ENCODE measurements at places on chromosomes 6 and 20.

- H3K36me3 ChIP-seq, result no peaks in the 10 kb centered on the region
- H3K4me1 ChIP-seq, result peaks cover 22% of the 10 kb centered on the region
- no peaks in the 10 kb centered on the region for H3K27me3 ChIP-seq
- H3K4me3 ChIP-seq, result no peak overlapping the region
Observed at GRCh38 chr6:149563203-149563927, 2.8 kb upstream of the GINM1 start.

- peak overlapping the region; percentile 81 for H3K4me3 ChIP-seq
- peak overlapping the region; percentile 56 for H3K27ac ChIP-seq
- H3K27me3 ChIP-seq, result no peaks in the 10 kb centered on the region
- DNase-seq, result no peak
- peaks cover 2% of the 10 kb centered on the region for H3K36me3 ChIP-seq
- H3K4me1 ChIP-seq, result peaks cover 83% of the 10 kb centered on the region
Observed at GRCh38 chr6:42394881-42395620, 56.7 kb downstream of the TRERF1 start.

- H3K4me1 ChIP-seq, result peaks cover 7% of the 10 kb centered on the region
- peaks cover 14% of the 10 kb centered on the region for H3K27me3 ChIP-seq
- H3K4me3 ChIP-seq, result no peak overlapping the region
- no peak for DNase-seq
- no peaks in the 10 kb centered on the region for H3K36me3 ChIP-seq
Observed at GRCh38 chr20:50014570-50015562, 32.1 kb downstream of the SNAI1 start.

GRCh38 chr6:93305088-93305487 lies 114.3 kb downstream of the EPHA7 start:
- DNase-seq, result no peak
- H3K4me3 ChIP-seq, result no peak overlapping the region
- H3K27ac ChIP-seq, result no peak overlapping the region
- H3K27me3 ChIP-seq, result no peaks in the 10 kb centered on the region
- no peaks in the 10 kb centered on the region for H3K36me3 ChIP-seq

DNA sequence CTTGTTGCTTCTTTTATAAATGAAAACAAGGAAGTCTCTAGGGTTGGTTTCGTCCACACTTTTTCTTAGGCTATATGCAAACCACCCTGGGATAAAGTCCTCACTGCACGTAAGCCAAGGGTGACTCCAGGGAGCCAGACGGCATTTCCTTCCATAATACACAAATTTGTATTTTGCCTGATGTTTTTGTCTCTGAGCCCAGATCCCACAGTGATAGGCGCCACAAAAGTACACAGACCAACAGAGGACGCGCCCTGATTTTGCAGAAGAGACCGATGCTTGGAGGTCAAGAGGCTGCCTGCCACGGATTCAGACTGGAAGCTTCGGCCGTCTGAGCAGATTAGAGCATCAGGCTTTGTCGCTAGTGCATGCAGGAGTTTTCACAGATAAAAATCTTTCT lies 22.8 kb downstream of the FOXQ1 start:
- H3K36me3 ChIP-seq, result peaks cover 2% of the 10 kb centered on the region
- H3K4me3 ChIP-seq, result no peak overlapping the region
- no peak overlapping the region for H3K27ac ChIP-seq
- peaks cover 49% of the 10 kb centered on the region for H3K27me3 ChIP-seq
- H3K4me1 ChIP-seq, result no peaks in the 10 kb centered on the region

DNA sequence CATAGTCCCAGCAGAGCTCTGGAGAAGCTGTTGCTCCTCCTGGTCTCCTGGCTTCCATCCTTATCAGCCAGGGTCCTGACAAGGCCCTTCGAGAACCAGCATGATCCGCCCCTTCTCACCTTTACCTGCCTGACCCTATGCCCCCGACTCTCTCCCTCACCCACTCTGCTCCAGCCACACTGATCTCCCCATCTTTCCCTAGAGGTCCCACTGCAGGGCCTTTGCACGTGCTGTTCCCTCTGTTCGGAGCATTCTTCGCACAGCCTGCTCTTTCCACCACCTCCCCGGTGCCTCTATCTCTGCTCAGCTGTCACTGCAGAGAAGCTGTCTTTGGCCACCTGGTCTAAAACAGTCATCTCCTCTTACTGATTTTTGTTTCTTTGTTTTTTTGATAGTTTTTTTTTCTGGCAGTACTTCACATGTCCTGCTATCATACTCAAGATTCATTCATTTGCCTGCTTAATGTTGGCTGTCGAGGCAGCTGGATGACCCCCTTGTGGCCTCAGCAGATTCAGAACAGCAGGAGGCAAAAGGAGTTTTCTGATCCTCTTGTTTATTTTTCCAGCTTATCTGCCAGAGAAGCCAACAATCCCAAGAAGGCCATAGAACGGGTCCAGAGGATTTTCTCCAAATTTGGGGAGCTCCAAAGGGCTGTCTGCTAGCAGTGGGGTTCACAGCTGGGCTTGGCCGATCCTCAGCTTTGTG lies 1.6 kb upstream of the PTGIS start:
- peak overlapping the region; percentile 40 for H3K4me3 ChIP-seq
- H3K27ac ChIP-seq, result no peak overlapping the region
- DNase-seq, result no peak
- peaks cover 61% of the 10 kb centered on the region for H3K27me3 ChIP-seq
- peaks cover 36% of the 10 kb centered on the region for H3K4me1 ChIP-seq
- H3K36me3 ChIP-seq, result no peaks in the 10 kb centered on the region

DNA sequence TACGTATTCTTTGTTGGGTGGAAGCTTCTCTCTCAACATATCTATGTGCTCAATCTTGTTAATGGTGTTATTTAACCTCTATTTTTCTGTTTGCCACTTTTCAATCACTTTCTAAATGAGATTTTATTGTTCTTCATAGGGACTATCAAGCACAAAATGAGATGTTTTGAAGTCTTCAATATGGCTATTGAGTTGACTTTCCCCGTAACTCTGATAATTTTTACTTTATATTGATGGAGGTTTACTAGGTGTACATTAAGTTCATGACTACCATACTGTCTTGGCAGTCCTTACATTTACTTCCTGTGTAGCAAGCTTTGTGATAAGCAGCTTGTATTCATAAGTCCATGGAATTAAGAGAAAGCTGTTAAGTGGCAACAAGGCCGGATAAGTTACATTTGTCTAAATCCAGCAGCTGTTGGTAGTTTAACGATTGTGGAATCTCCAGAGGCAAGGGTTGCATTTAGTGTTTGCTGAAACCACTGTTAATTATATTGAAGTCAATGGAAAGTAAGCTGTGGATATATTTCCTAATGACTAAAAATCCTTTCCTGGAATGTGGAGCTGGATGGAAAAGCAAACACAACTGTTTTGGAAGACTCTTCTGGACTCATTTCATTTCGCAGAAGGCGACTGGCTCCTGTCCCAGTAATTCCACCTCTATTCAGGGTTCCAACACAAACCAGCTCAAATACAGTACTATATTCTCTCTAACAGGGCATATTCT lies 57.3 kb upstream of the SMIM29 start:
- H3K4me1 ChIP-seq, result peaks cover 12% of the 10 kb centered on the region
- no peaks in the 10 kb centered on the region for H3K27me3 ChIP-seq
- H3K36me3 ChIP-seq, result no peaks in the 10 kb centered on the region
- H3K27ac ChIP-seq, result no peak overlapping the region
- DNase-seq, result no peak

- no peak overlapping the region for H3K27ac ChIP-seq
- H3K4me3 ChIP-seq, result no peak overlapping the region
- no peaks in the 10 kb centered on the region for H3K36me3 ChIP-seq
- no peaks in the 10 kb centered on the region for H3K27me3 ChIP-seq
- H3K4me1 ChIP-seq, result no peaks in the 10 kb centered on the region
Observed at GRCh38 chr6:73134588-73134987, 90.7 kb downstream of the KHDC1L start.

DNA sequence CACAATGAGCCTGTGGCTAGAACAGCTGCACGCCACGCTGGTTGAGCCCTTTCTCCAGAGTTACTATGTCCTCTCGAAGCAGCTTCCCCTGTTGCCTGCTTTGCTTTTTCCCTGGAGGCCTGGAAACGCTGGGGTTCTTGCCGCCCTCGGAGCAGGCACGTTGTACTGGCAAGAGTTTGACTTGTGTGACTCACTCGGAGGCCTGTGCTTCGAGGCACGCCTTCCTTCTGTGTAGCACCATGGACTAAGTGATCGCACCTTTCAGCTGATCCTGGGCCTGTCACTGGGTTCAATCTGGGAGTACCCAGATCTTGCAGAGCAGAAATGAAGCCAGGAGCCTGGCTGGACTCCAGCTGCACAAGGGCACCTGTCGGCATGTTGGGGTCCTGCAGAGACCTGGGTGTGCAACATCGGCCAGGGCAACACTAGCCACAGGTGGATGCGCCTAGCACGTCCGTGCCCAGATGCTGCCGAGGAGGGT lies 5.2 kb downstream of the INSM1 start:
- no peak overlapping the region for H3K4me3 ChIP-seq
- peaks cover 33% of the 10 kb centered on the region for H3K4me1 ChIP-seq
- no peak overlapping the region for H3K27ac ChIP-seq
- H3K36me3 ChIP-seq, result peaks cover 2% of the 10 kb centered on the region

DNA sequence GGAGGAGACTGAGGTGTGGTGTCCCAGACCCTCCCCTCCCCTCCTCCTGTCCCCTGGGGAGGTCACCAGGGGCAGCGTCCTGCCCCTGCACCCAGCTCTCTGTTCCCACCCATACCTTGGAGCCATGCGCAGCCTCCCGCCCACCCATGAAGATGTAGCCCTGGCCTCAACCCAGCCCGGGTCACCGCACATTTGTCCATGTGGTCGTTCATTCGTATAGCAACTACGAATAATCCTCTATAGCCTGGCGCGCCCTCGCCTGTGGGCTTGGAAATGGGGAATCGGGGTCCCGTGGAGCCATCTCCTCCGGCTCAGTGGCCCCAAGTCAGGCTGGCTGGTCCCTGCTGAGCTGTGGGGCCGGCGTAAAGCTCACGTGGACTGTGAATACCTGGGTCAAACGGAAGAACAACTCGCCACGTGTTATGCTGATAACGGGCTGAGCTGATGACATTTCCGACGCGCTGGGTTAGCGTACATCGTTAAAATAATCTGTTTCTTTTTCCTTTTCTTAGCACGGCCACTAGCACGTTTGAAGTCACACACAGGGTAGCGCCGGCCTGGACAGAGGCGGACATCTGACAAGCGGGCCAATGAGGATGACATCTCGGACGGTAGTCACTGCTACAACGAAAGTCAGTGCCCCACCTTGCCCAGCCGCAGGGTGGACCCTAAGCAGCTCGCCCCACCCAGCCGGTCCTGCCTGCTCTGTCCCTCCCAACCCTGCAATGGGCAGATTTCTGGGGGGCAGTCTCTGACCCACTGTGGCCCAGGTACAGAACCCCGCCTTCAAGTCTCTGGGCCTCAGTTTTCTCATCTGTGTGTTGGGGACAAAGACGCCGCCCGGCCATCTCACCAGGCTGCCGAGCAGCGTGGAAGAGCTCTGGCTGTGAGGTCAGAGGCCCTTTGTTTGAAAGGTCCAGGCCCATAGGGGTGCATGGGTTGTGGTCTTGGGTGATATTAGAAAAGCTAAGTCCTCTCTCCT lies 19.8 kb upstream of the RBBP8NL start:
- H3K27ac ChIP-seq, result no peak overlapping the region
- H3K4me3 ChIP-seq, result no peak overlapping the region
- no peaks in the 10 kb centered on the region for H3K4me1 ChIP-seq

- H3K4me1 ChIP-seq, result no peaks in the 10 kb centered on the region
- H3K4me3 ChIP-seq, result no peak overlapping the region
- H3K27ac ChIP-seq, result no peak overlapping the region
- peaks cover 50% of the 10 kb centered on the region for H3K27me3 ChIP-seq
- no peaks in the 10 kb centered on the region for H3K36me3 ChIP-seq
Observed at GRCh38 chr6:28064272-28064671, 16.1 kb upstream of the ZNF165 start.

- H3K4me1 ChIP-seq, result peaks cover 23% of the 10 kb centered on the region
- H3K27ac ChIP-seq, result no peak overlapping the region
- H3K27me3 ChIP-seq, result peaks cover 47% of the 10 kb centered on the region
- no peaks in the 10 kb centered on the region for H3K36me3 ChIP-seq
- H3K4me3 ChIP-seq, result peak overlapping the region; percentile 29
Observed at GRCh38 chr6:27720607-27721580, 191.3 kb downstream of the OR2B2 start.

GRCh38 chr6:158002249-158002950 lies 20.7 kb downstream of the SYNJ2 start:
- no peak for DNase-seq
- no peaks in the 10 kb centered on the region for H3K36me3 ChIP-seq
- peaks cover 57% of the 10 kb centered on the region for H3K4me1 ChIP-seq
- H3K4me3 ChIP-seq, result no peak overlapping the region

DNA sequence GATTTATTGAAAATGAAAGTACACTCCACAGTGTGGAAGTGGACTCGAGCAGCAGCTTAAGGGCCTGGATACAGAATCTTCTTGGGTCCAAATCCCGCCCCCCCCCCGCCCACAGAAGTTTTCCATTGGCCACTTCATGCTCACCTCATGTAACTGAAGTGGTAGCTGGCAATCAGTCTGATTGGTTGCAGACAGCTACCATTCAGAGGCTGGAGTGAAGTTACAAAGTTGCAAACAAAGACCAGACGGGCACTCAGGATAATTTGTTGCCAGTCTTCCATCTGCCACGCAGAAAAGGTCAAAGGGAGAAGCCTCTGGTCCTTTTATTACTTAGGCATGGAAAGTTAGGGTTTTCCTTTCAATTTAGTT lies 25.8 kb upstream of the FABP7 start:
- H3K27ac ChIP-seq, result no peak overlapping the region
- no peak for DNase-seq
- H3K36me3 ChIP-seq, result no peaks in the 10 kb centered on the region
- peaks cover 24% of the 10 kb centered on the region for H3K4me1 ChIP-seq
- no peaks in the 10 kb centered on the region for H3K27me3 ChIP-seq

DNA sequence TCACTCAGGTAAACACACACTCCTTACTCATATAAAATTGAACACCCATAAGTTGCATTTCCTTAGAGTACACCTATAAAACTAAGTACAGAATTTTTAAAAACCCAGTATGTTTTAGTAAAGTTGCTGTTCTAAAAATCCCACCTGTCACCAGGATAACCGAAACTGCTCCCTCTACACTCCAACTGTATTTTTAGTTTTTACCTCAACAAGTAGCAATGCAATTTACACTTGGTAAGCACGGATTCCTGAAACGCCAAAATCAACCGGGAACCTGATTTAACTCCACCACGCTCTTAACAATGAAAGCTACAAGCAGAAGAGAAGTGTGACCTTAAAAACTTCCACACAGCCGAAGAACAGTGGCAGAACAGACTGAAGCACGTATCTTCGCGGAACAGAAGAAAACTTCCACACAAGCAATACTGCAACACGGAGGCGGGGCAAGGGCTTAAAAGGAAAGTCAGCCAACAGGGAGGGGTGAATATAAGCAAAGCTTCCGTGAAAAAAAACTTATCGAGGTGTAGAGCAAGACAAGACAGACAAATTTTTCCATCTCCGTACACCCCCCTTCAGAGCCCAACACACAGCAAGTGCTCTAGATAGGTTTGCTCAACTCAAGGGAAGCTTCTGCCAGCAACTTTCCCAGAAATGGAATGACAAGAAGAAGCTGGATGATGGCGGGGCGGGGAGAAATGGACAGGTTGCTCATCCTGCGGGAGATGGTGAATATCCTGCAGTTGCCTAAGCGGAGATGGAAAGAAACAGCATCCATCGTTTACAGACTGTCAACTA lies 1.4 kb downstream of the STAU1 start:
- peaks cover 3% of the 10 kb centered on the region for H3K36me3 ChIP-seq
- H3K27ac ChIP-seq, result peak overlapping the region; percentile 64
- peaks cover 57% of the 10 kb centered on the region for H3K4me1 ChIP-seq
- peak; percentile 62 for DNase-seq

All from activated T-cell treated with anti-CD3 and anti-CD28 coated beads, Interleukin-2, amount 50 U/mL, for 72 hours (primary cell).